ENCODE measurements at places on chromosomes 7 and 10. TPM values are rescaled to one million over a fixed set of nuclear protein-coding genes. Genes with fewer than 3 reads are reported as not detected.

The AQP1 gene
- total RNA-seq: 0.38 TPM

The ARMH3 gene
- total RNA-seq: 19.3 TPM

The NOM1 gene
- 35.6 TPM for total RNA-seq

The LRRC18 gene
- not detected for total RNA-seq

The RPEL1 gene
- 0.08 TPM for total RNA-seq

The TAS2R3 gene
- 0.88 TPM for total RNA-seq

The IFIT5 gene
- total RNA-seq: 6.4 TPM

The AASS gene
- total RNA-seq: 1.4 TPM

The GIMAP4 gene
- total RNA-seq: 26.3 TPM

The HOGA1 gene
- not detected for total RNA-seq

The TAC1 gene
- 0.82 TPM for total RNA-seq

The LOXL4 gene
- total RNA-seq: not detected

The TMEM26 gene
- not detected for total RNA-seq

The RSPH10B2 gene
- 0.36 TPM for total RNA-seq

The MYL7 gene
- not detected for total RNA-seq

The CLEC2L gene
- total RNA-seq: not detected

The ERCC6 gene
- total RNA-seq: 19.2 TPM

The C10orf67 gene
- total RNA-seq: not detected

The KLF14 gene
- total RNA-seq: not detected

The TNPO3 gene
- total RNA-seq: 75.8 TPM

The LLCFC1 gene
- not detected for total RNA-seq

The SPOCK2 gene
- total RNA-seq: 46.3 TPM

The CYP2C19 gene
- total RNA-seq: not detected

The LIPJ gene
- total RNA-seq: not detected

The OR2A12 gene
- total RNA-seq: not detected

The SCART1 gene
- total RNA-seq: 0.93 TPM

The PDE1C gene
- total RNA-seq: not detected

The PYROXD2 gene
- 1.3 TPM for total RNA-seq

The KCP gene
- total RNA-seq: 0.53 TPM

The MRC1 gene
- total RNA-seq: not detected

The PDZD7 gene
- 0.27 TPM for total RNA-seq

The HOXA7 gene
- total RNA-seq: not detected

The KEL gene
- total RNA-seq: 0.25 TPM

The CYP3A7 gene
- not detected for total RNA-seq

The GPR37 gene
- not detected for total RNA-seq

The SLC39A12 gene
- total RNA-seq: not detected

The ARL3 gene
- 8.4 TPM for total RNA-seq

The TDRD1 gene
- total RNA-seq: 0.25 TPM

The ITPRIP gene
- 16.1 TPM for total RNA-seq

The KMT2C gene
- 36.2 TPM for total RNA-seq

The BLNK gene
- not detected for total RNA-seq

The ACBD7 gene
- 1.2 TPM for total RNA-seq

The HTRA1 gene
- total RNA-seq: not detected

The SLC18A3 gene
- not detected for total RNA-seq

The PRR15 gene
- not detected for total RNA-seq

The TLX1 gene
- not detected for total RNA-seq

The DNAAF5 gene
- total RNA-seq: 54.1 TPM

The ZC3HAV1L gene
- 25.0 TPM for total RNA-seq

The ARMC3 gene
- total RNA-seq: not detected

The AOC1 gene
- total RNA-seq: not detected

The MARVELD1 gene
- 3.9 TPM for total RNA-seq

The TBX20 gene
- total RNA-seq: not detected

The XRCC2 gene
- total RNA-seq: 20.8 TPM

The IQUB gene
- not detected for total RNA-seq

The HMX3 gene
- 0.42 TPM for total RNA-seq

The PIK3AP1 gene
- total RNA-seq: 8.4 TPM

The MEIG1 gene
- total RNA-seq: 0.42 TPM

The PDE6C gene
- not detected for total RNA-seq

The PPP1R17 gene
- not detected for total RNA-seq
